ENCODE measurements at places on chromosomes 2 and 18. TPM values are rescaled to one million over a fixed set of nuclear protein-coding genes. Genes with fewer than 3 reads are reported as not detected.

Gene PSMA8
- 0.82 TPM for total RNA-seq

Gene ANKRD30BL
- total RNA-seq, result not detected

Gene FZD7
- 3.4 TPM for total RNA-seq

Gene ERFE
- total RNA-seq, result not detected

Gene NCOA1
- total RNA-seq, result 24.4 TPM

Gene TMEM178A
- total RNA-seq, result not detected

Gene ALPP
- total RNA-seq, result not detected

Gene INPP5D
- total RNA-seq, result 140 TPM

Gene RESP18
- total RNA-seq, result not detected

Gene G6PC2
- not detected for total RNA-seq

Gene CDH2
- total RNA-seq, result 0.14 TPM

Gene ZC3H8
- 16.0 TPM for total RNA-seq

Gene TSPYL6
- total RNA-seq, result not detected

Gene GAD1
- 0.68 TPM for total RNA-seq

Gene SLC5A7
- not detected for total RNA-seq

Gene PLEKHH2
- 0.67 TPM for total RNA-seq

Gene MBD1
- total RNA-seq, result 97.8 TPM

Gene CBLN2
- total RNA-seq, result not detected

Gene CCDC141
- 12.5 TPM for total RNA-seq

Gene QPCT
- not detected for total RNA-seq

Gene VIT
- not detected for total RNA-seq

Gene EFEMP1
- total RNA-seq, result not detected

Gene POU3F3
- not detected for total RNA-seq

Gene CROCC2
- total RNA-seq, result not detected

Gene REG3A
- total RNA-seq, result not detected

Gene ITPRIPL1
- total RNA-seq, result 56.9 TPM

Gene TMEM169
- total RNA-seq, result 1.1 TPM

Gene MAPK4
- not detected for total RNA-seq

Gene RGPD5
- 20.2 TPM for total RNA-seq

Gene TMEM247
- not detected for total RNA-seq

Gene LINC00305
- not detected for total RNA-seq

Gene ABCB11
- total RNA-seq, result not detected

Gene RNU2-63P
- 48.9 TPM for total RNA-seq

Gene RNF125
- 26.1 TPM for total RNA-seq

Gene CD8B
- 296 TPM for total RNA-seq

Gene STEAP3
- total RNA-seq, result 0.68 TPM

Gene TCF23
- not detected for total RNA-seq

Gene SLC39A6
- 19.3 TPM for total RNA-seq

Gene CRYGC
- total RNA-seq, result not detected

Gene COA5
- total RNA-seq, result 26.0 TPM

Gene STAT4
- 101 TPM for total RNA-seq

Gene DAPL1
- total RNA-seq, result not detected
